Myometrial cell (primary cell): ENCODE measurements at places on chromosomes 6 and 20. TPM values are rescaled to one million over a fixed set of nuclear protein-coding genes. Genes with fewer than 3 reads are reported as not detected.

Gene ZBTB12
- total RNA-seq: 2.0 and 2.3 TPM in 2 replicates

Gene DUSP15
- total RNA-seq: not detected in 2 replicates

Gene PTPRK
- 18.5 and 18.8 TPM in 2 replicates for total RNA-seq

Gene OR2H1
- not detected in 2 replicates for total RNA-seq

Gene GRM4
- not detected in 2 replicates for total RNA-seq

Gene SLC52A3
- total RNA-seq: not detected in 2 replicates

Gene PSMB8
- total RNA-seq: 77.6 and 79.8 TPM in 2 replicates

Gene TCEA2
- total RNA-seq: 4.8 and 17.3 TPM in 2 replicates

Gene RGS19
- total RNA-seq: 7.5 and 20.2 TPM in 2 replicates

Gene PDE7B
- 3.7 and 4.0 TPM in 2 replicates for total RNA-seq

Gene TPD52L1
- 0.29 and 0.71 TPM in 2 replicates for total RNA-seq

Gene ADGB
- not detected in 2 replicates for total RNA-seq

Gene EYS
- total RNA-seq: under 0.01 and 0.29 TPM in 2 replicates

Gene NTSR1
- total RNA-seq: not detected in 2 replicates

Gene CALHM4
- not detected in 2 replicates for total RNA-seq

Gene FAM217A
- total RNA-seq: not detected in 2 replicates

Gene ABCF1
- 22.5 and 32.6 TPM in 2 replicates for total RNA-seq

Gene KIAA1755
- 2.8 and 3.5 TPM in 2 replicates for total RNA-seq

Gene SAMD5
- total RNA-seq: 0.29 and 1.2 TPM in 2 replicates

Gene CLPSL1
- total RNA-seq: not detected in 2 replicates

Gene CASS4
- 24.1 and 25.4 TPM in 2 replicates for total RNA-seq

Gene FGD2
- total RNA-seq: not detected in 2 replicates

Gene TFAP2D
- total RNA-seq: not detected in 2 replicates

Gene MLIP
- total RNA-seq: not detected in 2 replicates

Gene GSTA1
- not detected in 2 replicates for total RNA-seq

Gene THBD
- total RNA-seq: under 0.01 and 0.18 TPM in 2 replicates
